ENCODE measurements at places on chromosomes 5 and 9.

GRCh38 chr5:37208883-37209797, 40.0 kb downstream of the CPLANE1 start:
- DNase-seq = no peak

DNA sequence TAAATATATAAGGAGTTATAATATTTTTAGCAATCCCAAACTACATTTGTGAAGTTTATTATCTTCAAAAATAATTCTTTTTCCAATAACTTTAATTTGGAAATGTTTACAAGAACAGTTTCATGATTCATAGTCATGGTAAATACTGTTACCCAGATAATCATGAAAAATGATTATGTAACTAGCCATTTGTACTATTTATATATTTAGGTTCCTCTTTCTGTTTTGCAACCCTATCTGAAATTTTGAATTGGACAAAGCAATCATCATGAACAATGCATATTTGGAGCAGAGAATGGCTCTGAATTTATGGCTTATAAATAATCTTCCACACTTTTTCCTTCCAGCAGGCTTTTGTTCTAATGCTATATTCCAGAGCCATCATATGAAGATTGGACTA, 499.7 kb downstream of the SLCO4C1 start:
- DNase-seq = no peak

GRCh38 chr9:95722141-95722540, 153.3 kb upstream of the ERCC6L2 start:
- no peak for DNase-seq

GRCh38 chr5:139141446-139142204, 56.5 kb downstream of the SIL1 start:
- DNase-seq = no peak

DNA sequence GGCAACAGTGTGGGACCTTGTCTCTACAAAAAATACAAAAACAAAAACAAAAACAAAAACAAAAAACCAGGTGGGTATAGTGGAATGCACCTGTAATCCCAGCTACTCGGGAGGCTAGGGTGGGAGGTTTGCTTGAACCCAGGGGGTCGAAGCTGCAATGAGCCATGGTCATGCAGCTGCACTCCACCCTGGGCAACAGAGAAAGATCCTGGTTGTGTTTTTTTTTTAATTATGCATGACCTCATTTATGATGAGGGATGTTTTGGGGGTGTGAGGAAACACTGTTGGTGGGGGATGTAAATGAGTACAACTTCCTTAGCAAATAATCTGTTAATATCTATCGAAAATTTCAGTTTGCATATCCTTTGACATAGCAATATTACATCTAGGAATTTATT, 29.4 kb upstream of the UBE2D2 start:
- DNase-seq = no peak

- DNase-seq = no peak
These were observed 129.7 kb upstream of the PCA3 start for GRCh38 chr9:76634356-76635054.
